Caco-2 (cell line): ENCODE measurements at places on chromosomes 1 and 21. TPM values are rescaled to one million over a fixed set of nuclear protein-coding genes. Genes with fewer than 3 reads are reported as not detected.

The CFHR4 gene
- total RNA-seq = not detected in 2 replicates

The SMCP gene
- total RNA-seq = not detected in 2 replicates

The S100PBP gene
- total RNA-seq = 23.8 and 32.8 TPM in 2 replicates

The DPH2 gene
- total RNA-seq = 29.0 and 29.5 TPM in 2 replicates

The PTGER3 gene
- total RNA-seq = not detected in 2 replicates

The EFCAB14 gene
- 60.3 and 61.6 TPM in 2 replicates for total RNA-seq

The PDZK1IP1 gene
- 3.8 and 6.1 TPM in 2 replicates for total RNA-seq

The CFAP126 gene
- not detected in 2 replicates for total RNA-seq

The CCDC30 gene
- total RNA-seq = 1.3 and 1.4 TPM in 2 replicates

The MATN1 gene
- not detected in 2 replicates for total RNA-seq

The FCRL1 gene
- total RNA-seq = not detected in 2 replicates

The ATAD3B gene
- 48.1 and 54.7 TPM in 2 replicates for total RNA-seq

The ERICH3 gene
- not detected in 2 replicates for total RNA-seq

The SCP2 gene
- total RNA-seq = 67.0 and 74.5 TPM in 2 replicates

The AVPR1B gene
- not detected in 2 replicates for total RNA-seq

The LRRC53 gene
- total RNA-seq = not detected in 2 replicates

The KRTAP13-2 gene
- total RNA-seq = not detected in 2 replicates

The CCDC17 gene
- 1.9 and 2.4 TPM in 2 replicates for total RNA-seq

The CYP4A22 gene
- total RNA-seq = not detected in 2 replicates

The SRGAP2C gene
- 0.98 and 1.2 TPM in 2 replicates for total RNA-seq

The RHOU gene
- total RNA-seq = 17.4 and 18.5 TPM in 2 replicates

The CHIA gene
- not detected in 2 replicates for total RNA-seq

The KRTAP23-1 gene
- not detected in 2 replicates for total RNA-seq

The KIAA0319L gene
- 39.9 and 40.2 TPM in 2 replicates for total RNA-seq

The EPHB2 gene
- total RNA-seq = 30.1 and 31.5 TPM in 2 replicates

The C1orf105 gene
- total RNA-seq = 0.82 and 1.9 TPM in 2 replicates

The LCK gene
- total RNA-seq = 0.39 TPM in 1 of 2 replicates, not detected in the other

The VWA1 gene
- total RNA-seq = 73.7 and 74.7 TPM in 2 replicates

The TMPRSS15 gene
- total RNA-seq = not detected in 2 replicates

The CYP4A11 gene
- total RNA-seq = 0.16 TPM in 1 of 2 replicates, not detected in the other

The CATSPERE gene
- total RNA-seq = 0.14 and 0.79 TPM in 2 replicates

The NBPF11 gene
- total RNA-seq = 12.8 and 13.0 TPM in 2 replicates

The KCNK2 gene
- total RNA-seq = 0.18 and 0.49 TPM in 2 replicates

The TSTD1 gene
- 24.8 and 26.8 TPM in 2 replicates for total RNA-seq
